Stimulated activated naive CD8-positive, alpha-beta T cell treated with anti-CD3 and anti-CD28 coated beads, Interleukin-15, amount 100 ng/mL, for 72 hours (primary cell): ENCODE measurements at places on chromosomes 16 and 17.

- peak; percentile 35 for DNase-seq
Observed at GRCh38 chr17:56424543-56425044, 168.9 kb upstream of the NOG start.

GRCh38 chr16:66441586-66442375 lies 14.7 kb downstream of the BEAN1 start:
- DNase-seq: no peak

- no peak for DNase-seq
Observed at GRCh38 chr17:38885044-38885727, 15.3 kb downstream of the LASP1 start.

DNA sequence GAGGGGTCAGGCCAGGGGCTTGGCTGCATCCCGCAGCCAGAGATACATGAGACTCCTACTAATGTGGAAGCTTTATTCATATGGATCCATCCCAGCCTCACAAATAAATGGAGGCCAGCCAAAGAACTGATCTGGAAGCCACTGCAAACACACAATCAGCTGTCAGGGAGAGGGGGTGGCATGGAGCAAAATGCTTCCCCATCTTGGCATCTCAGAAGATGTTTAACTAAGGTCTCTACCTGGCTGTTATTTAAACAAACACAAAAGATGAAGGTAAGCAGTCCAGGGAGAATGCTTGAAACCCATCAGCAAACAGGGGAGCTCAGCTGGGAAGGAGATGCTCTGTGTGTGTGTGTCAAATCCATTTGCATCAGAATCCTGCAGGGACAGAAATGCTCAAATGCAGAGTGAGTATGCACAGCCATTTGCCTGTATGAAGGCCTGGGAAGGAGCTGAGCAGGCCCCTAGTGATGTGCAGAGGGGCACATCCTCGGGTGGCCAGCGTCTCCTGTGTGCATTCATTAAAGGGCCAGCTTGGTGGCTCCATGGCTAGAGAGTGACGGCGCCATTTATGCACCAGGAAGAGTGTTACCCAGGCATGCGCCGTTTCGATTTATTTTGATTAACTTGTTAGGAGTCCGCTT lies 34.2 kb upstream of the IRX3 start:
- no peak for DNase-seq

DNA sequence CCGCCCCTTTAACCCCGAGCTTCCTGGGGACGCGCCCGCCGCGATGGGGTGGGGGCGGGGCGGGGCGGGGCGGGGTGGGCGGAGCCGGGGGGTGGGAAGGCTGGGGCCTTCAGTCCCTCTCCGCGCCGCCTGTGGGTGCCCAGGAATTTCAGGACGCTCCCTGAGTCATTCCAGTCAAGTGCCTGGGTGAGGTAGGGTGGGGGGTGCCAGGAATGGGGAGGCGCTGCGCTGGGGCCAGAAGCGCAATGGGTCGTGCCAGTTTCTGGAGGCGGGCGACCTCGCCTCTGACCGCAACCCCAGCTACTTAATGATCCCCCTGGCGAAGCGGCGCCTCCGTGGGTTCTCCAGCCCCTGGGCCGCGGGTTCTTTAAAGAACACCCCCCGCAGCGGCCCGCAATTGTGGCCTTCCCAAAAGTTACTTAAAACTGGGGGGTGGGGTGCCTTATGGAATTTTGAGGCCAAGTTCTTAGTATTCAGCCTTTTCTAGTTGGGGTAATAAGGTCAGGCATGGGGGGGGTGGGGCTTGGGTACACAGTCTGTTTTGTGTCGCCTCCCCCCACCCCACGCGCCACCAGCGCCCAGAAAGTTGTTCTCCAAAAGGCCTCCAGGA lies 826 bp upstream of the GSE1 start:
- peak; percentile 60 for DNase-seq

DNA sequence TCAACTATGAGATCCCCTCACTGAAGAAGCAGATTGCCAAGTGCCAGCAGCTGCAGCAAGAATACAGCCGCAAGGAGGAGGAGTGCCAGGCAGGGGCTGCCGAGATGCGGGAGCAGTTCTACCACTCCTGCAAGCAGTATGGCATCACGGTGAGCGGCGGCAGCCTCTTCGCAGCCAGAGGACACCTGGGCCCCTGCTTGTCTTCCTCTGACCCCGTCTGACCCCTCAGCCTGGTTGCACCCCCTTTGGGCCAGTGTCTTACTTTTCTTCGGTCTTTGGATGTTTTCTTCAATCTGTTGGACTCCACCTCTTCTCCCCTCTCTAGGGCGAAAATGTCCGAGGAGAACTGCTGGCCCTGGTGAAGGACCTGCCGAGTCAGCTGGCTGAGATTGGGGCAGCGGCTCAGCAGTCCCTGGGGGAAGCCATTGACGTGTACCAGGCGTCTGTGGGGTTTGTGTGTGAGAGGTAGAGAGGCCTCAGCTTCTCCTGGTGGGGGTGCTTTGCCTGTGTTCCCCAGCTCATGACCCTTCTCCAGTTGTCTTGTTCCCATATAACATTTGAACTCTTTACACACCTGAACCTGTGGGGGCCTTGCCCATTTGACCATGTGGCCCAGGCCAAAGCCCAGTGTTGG lies 4.4 kb downstream of the CDK5RAP3 start:
- DNase-seq: no peak

- peak; percentile 2 for DNase-seq
Observed at GRCh38 chr17:51860954-51861561, 297.5 kb downstream of the CA10 start.

GRCh38 chr16:66255647-66256046 lies 110.8 kb upstream of the CDH5 start:
- DNase-seq: no peak

GRCh38 chr17:7647018-7647417 lies 3.7 kb upstream of the ATP1B2 start:
- no peak for DNase-seq

GRCh38 chr17:82244413-82245133 lies 15.7 kb downstream of the SLC16A3 start:
- DNase-seq: no peak

- DNase-seq: no peak
Observed at GRCh38 chr17:44132275-44132821, 8.9 kb upstream of the HDAC5 start.

DNA sequence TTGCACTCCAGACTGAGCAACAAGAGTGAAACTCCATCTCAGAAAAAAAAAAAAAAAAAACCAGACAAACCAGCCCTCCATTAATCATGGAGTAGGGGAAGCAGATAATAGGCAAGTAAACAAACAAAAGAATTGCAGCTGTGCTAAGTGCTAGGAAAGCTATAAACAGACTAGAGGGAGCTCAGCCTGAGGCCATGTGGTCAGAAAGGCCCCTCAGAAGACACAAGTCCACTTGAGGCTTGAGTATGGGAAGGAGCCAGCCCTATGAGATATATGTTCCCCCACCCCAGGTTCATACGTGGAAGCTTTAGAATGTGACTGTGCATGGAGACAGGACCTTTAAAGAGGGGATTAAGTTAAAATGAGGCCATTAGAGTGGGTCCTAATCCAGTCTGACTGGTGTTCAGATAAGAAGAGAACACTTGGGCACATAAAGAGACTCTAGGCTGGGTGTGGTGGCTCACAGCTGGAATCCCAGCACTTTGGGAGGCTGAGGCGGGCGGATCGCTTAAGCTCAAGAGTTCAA lies 132.6 kb upstream of the NOL11 start:
- DNase-seq: no peak

GRCh38 chr16:86747761-86748160 lies 169.4 kb downstream of the FOXL1 start:
- no peak for DNase-seq

DNA sequence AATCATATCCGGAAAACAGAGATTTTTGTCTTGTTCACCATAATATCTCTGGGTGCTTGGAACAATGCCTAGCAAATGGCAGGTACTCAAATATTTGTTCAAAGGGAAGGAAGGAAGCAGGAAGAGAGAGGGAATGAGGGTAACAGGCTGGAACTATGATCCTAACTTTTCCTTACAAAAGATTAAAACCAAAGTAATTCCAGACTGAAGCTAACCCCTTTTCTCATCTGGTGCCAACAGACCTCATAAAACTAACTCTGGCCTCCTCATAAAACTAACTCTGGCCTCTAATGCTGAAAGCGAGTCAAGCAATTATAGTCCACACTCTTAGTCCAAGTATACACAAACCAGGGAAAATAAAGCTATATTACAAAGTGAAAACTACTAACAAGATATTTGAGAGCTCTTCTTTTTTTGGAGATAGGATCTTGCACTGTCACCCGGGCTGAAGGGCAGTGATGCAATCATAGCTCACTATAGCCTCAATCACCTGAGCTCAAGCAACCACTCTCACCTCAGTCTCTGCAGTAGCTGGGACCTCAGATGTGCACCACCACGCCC lies 84.6 kb downstream of the KANSL1 start:
- DNase-seq: no peak

GRCh38 chr16:9844361-9844760 lies 337.9 kb downstream of the GRIN2A start:
- no peak for DNase-seq

GRCh38 chr16:782766-783403 lies 5.3 kb downstream of the RPUSD1 start:
- DNase-seq: no peak

DNA sequence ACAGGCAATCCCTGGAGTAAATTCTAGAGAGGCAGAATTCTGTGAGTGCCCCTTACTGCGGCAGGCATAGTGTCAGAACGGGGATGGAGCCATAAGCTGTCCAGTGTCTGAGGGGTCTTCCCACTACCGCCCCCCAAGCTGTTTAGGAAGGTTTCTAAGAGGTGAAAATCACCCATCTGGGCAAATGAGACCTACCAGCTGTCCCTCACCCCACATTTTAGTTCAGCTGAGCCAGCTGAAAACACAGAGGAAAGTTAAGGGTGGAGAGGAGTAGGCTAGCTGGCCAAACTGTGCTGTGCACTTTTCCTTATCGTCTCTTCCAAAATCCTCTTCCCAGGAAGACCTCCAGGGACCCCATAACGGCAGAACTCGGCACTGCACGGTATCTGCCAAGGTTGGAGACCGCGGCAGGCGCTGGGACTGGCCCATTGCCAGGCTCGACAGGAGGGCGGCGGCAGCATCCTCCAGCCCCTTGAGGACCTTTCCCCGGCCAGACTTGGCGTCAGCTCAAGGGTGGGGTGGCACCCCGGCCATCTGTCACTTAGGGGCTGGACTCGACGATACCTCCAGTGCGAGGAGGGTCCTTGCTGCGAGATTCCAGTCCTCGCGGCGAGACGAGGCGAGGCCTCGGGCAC lies 955 bp downstream of the ACLY start:
- no peak for DNase-seq

- no peak for DNase-seq
Observed at GRCh38 chr16:75203667-75204409, 3.1 kb downstream of the CTRB2 start.

- DNase-seq: no peak
Observed at GRCh38 chr17:36063786-36064541, at the start of gene CCL18. TSS of gene CCL18 (plus strand) at chr17:36064272. CDS start at chr17:36064343, 71 bp downstream.

- DNase-seq: peak; percentile 12
Observed at GRCh38 chr16:58306327-58306726, 11.5 kb upstream of the PRSS54 start.

GRCh38 chr17:29160253-29160652 lies 19.9 kb downstream of the MYO18A start:
- DNase-seq: no peak

DNA sequence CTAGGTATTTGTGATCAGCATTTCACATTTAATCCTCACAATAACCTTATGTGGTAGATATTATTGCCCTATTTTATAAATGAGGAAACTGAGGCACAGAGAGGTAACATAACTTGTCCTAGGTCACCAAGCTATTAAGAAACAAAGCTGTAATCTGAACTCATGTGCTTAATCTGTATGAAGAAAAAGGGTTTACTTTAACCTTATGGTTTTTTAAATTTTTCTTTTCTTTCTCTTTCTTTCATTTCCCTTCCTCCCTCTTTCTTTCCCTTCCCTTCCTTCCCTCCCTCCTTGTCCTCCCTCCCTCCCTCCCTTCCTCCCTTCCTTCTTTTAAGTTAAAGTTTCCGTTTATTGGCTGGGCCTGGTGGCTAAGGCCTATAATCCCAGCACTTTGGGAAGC lies 105.2 kb upstream of the AMZ2 start:
- DNase-seq: no peak

- DNase-seq: no peak
Observed at GRCh38 chr17:41672153-41672552, 16.5 kb upstream of the EIF1 start.

DNA sequence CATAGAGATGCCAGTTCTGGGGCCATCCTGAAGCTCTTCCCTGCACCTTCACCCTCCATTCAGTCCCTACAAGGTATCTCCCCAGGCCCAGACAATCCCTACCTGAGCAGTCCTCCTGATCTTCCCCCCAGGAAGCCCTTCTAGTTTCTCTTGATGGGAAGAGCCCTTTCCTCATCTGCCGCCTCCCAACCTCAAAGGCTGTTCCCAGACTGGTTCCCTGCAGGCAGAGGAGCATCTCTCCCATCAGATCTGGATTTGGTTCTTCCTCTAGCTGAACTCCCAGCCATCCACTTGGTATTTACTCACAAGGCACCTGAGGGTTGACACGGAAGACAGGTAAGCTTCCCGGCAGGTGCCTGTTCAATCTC lies 24.6 kb upstream of the PHB1 start:
- DNase-seq: no peak
